ENCODE measurements at places on chromosomes 6 and 20.

GRCh38 chr6:37910998-37911397, 91.5 kb downstream of the ZFAND3 start:
- no peak for DNase-seq
- no peaks in the 10 kb centered on the region for H3K4me1 ChIP-seq
- H3K36me3 ChIP-seq = 0 out of 2 replicates have a peak, but pooled peaks cover under 1% of the 10 kb centered on the region
- no peak overlapping the region for H3K4me3 ChIP-seq
- no peak overlapping the region for H3K27ac ChIP-seq
- no peaks in the 10 kb centered on the region for H3K27me3 ChIP-seq

DNA sequence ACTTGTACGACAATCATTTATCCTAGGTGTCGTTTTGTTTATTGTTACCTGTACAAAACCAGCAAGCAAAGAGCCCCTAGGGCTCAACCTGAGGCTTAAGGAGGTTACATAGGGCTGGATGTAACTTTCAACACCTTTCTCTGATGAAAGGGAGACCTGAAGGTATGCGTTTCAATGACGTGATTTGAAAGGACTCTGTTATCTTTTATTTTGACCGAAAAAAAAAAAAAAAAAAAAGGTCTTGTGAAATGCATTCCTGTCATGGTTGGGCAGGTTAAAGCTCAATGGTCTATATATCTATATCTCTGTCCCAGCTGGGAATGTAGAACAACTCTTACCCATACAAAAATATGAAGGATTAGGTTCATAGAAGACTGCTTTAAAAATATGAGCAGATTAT, 78.7 kb upstream of the SASH1 start:
- peak; percentile 95 for DNase-seq
- H3K27ac ChIP-seq = peak overlapping the region; percentile 91
- peaks cover 57% of the 10 kb centered on the region for H3K4me1 ChIP-seq
- no peaks in the 10 kb centered on the region for H3K36me3 ChIP-seq
- H3K4me3 ChIP-seq = peak overlapping the region; percentile 30

DNA sequence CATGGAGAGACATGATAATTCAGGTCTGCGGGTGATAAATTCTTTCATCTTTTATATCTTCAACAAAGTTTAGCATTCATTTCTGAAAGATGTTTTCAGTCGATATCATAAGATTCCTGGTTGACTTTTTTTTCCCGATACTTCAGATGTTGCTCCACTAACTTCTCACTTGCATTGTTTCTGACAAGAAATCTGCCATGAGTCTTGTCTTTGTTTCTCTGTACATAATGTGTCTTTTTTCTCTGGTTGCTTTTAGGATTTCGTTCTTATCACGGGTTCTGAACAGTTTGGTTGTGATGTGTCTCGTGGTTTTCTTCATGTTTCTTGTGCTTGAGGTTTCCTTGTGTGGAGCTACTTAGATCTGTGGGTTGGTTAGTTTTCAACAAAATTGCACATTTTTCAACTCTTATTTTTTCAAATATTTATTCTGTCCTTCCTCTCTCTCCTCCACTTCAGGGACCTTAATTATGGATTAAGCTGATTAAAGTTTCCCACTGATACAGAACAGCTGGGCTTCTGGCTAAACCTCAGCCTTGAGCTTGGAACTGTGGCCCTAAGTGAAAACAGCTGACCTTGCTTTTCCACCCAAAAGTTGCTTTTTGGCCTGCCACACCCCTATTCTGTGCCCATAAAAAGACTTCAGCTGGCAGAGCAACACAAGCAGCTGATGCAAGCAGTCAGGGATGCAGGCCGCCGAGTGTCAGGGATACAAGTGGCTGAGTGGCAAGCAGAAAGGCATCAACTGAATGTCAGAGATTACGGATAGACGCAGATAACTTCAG, 97.9 kb upstream of the SNX9 start:
- no peak overlapping the region for H3K27ac ChIP-seq
- DNase-seq = no peak
- no peaks in the 10 kb centered on the region for H3K36me3 ChIP-seq
- no peaks in the 10 kb centered on the region for H3K4me1 ChIP-seq

DNA sequence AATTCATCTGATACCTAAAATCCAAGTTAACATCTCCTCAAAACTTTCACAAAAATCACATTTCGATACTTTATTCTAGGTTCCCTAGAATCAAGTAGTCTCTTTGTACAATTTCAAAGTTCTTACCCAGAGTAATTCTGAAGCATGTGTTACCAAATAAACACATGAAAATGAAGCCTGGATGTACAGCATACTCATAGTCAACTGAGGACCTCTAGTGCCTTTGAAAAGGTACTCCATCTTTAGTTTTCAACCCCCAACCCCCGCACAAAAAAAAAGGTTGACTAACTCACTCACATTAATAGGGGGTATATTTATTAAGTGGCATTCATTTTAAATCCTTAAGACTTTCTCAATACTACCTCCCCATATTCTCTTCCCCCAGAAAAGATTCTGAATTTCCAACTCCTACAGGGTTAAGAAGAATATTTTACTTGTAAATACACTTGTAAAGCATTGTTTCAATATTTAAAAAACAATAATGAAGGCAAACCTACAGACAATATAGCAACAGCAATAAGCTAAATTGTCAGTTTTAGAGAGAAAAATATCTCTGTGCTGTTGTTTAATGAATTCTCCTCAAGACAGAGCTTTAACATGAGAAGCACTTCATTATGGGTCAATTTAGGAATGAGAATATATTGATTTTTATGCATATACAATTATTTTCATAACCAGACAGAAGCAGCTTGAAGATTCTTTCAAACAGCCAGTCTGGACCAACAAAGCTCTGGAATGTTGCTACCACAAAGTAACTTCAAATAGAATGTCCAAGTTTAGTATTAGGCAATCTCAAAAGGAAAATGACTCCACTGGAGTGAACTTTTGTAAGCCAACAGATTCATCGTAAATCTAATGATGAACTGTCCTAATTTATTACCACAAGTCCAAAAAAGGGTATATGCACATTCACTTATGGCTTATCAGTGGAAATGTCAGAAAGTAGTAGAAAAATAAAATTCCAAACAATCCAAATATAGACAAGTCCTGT, 3.3 kb downstream of the PLN start:
- H3K27ac ChIP-seq = no peak overlapping the region
- H3K4me3 ChIP-seq = no peak overlapping the region
- H3K27me3 ChIP-seq = no peaks in the 10 kb centered on the region
- H3K4me1 ChIP-seq = no peaks in the 10 kb centered on the region

DNA sequence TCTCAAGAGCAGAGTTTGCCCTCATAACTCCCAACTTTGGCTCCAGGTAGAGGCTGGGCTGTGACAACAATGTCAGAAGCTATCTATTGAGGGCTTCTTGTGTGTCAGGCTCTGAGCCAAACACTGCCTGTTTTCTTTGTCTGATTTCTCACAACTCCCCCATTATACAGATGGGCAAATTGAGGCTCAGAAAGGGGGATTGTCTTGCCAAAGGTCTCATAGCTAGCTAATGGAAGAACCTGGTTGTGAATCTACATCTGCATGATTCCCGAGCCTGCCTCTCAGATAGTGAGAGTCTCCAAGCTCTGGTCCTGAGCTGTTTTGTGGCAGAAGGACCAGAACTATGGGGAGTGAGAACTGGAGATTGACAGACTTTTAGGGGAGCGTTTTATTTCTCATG, 1.4 kb downstream of the CD40 start:
- no peak overlapping the region for H3K4me3 ChIP-seq
- H3K36me3 ChIP-seq = no peaks in the 10 kb centered on the region
- H3K27me3 ChIP-seq = peaks cover 11% of the 10 kb centered on the region
- H3K27ac ChIP-seq = no peak overlapping the region
- DNase-seq = no peak

DNA sequence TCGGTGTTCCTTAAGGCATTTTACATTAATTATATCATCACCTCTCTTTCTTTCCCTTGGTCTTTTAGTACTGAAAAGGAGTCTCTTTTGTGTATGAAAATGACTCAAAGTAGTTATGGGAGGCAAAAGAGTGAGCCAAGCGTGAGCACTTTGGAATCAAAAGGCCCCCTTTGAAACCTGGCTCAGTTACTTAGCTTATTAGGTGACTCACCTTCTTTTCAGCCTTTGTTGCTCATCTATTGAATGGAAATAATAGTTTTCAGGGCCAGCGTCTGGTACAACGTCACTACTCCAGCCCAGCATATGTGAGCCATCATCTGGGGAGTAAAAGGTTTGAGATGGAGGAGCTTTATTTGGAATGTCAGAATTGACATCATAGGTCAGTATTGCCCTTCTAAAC, 147.4 kb upstream of the SCGN start:
- H3K27ac ChIP-seq = no peak overlapping the region
- H3K36me3 ChIP-seq = no peaks in the 10 kb centered on the region
- H3K4me3 ChIP-seq = no peak overlapping the region
- no peak for DNase-seq

- no peaks in the 10 kb centered on the region for H3K36me3 ChIP-seq
- no peak for DNase-seq
Observed at GRCh38 chr6:55399351-55399750, 72.1 kb downstream of the GFRAL start.

DNA sequence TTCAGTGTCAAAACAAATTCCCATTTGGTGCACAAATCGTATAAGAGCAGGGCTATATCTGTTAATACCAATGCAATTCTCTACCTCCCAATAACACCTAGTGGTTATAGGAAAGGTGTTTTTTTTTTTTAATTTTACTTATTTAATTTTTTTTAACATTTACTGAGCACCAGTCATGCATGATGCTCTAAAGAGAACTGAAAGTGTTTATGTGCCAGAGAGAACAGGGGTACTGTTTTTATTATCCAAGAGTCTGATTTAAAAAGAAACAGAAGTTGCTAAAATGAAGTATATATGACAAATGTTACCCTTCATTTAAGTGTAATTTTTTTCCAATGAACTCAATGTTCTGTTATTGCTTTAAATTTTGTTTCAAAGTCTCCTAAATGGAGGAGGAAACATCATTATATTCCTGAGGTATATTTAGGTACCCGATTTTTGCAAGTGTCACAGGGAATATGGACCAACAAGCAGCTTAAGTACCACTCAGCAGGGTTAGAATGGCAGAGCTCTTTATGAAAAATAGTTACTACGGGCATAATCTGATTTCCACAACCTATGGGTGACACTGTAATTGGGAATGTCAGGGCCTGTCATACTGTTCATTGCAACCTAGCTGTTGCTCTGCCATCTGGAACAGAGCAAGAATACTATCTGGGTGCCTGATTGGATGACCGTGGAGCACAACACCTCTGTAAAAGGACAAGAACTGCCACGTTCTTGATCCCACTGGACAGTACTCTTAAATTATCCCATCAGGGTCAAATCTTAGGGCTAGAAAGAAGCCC, 195.4 kb downstream of the KHDRBS2 start:
- no peaks in the 10 kb centered on the region for H3K27me3 ChIP-seq
- H3K36me3 ChIP-seq = no peaks in the 10 kb centered on the region
- DNase-seq = no peak

DNA sequence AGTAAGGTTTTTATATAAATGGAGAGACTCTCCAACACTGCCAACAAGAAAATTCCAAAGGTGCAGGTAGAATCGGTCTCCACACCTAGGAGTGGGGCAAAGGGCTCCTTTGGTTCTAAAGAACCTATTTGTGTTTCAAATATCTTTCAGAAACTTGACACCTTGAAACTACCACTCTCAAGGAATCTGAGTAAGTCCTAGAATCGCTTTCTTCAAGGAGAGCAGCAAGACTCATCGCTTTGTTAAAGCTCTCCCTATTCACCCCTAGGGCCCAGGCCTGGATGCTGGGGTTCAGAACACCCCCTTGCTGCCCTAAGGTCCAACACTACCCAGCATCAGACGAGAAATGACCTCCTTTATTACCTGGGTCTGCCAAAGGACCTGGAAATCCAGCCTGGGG, 2.0 kb downstream of the CLIC5 start:
- H3K27me3 ChIP-seq = peaks cover 45% of the 10 kb centered on the region
- 0 out of 2 replicates have a peak, but pooled peaks cover 9% of the 10 kb centered on the region for H3K4me1 ChIP-seq
- no peak overlapping the region for H3K4me3 ChIP-seq
- no peaks in the 10 kb centered on the region for H3K36me3 ChIP-seq

DNA sequence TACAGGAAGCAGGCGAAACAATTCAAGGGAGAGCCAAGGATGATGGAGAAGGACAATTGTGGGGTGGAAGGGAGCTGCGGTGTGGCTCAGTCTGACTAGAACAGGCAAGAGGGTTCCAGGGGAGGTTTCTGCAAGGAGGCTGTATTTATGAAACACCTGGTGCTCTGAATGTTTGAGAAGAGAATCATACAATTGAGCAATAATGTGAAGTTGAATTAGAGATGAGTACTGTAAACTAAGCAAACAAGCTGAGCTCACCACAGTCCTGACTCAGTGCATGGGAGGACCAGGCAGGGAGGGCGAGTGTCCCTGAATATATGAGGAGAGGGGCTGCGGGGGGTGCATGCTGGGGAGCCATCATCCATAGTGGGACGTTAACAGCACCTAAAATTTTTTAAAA, 279.7 kb downstream of the KIF16B start:
- H3K4me1 ChIP-seq = peaks cover 12% of the 10 kb centered on the region
- H3K27me3 ChIP-seq = no peaks in the 10 kb centered on the region
- no peak overlapping the region for H3K27ac ChIP-seq
- no peaks in the 10 kb centered on the region for H3K36me3 ChIP-seq
- no peak for DNase-seq
- no peak overlapping the region for H3K4me3 ChIP-seq

DNA sequence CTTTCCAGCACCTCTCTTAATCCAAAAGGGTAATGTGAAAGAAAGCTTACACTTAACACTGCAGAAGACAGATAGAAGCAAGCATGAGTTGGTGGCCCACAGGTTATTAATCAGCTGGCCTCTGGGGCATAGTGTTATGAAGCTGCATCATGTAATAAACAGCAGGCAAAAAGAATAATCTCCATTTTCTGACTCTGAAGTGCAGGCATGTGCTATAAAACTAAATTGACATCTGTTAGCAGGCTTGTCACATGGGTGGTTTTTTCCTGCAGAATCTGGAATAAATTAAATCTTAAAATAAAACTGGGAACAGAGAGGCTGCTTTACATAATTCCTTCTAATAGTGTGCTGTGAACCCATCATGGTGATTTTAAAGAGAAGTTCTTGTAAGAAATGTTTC, 73.3 kb downstream of the METTL24 start:
- no peaks in the 10 kb centered on the region for H3K27me3 ChIP-seq
- no peak for DNase-seq
- H3K4me3 ChIP-seq = no peak overlapping the region
- no peaks in the 10 kb centered on the region for H3K36me3 ChIP-seq
- H3K27ac ChIP-seq = no peak overlapping the region

Data from PC-9 (cell line).